Posterior vena cava (tissue), 2 donors: ENCODE measurements at places on chromosomes 2 and 18. TPM values are rescaled to one million over a fixed set of nuclear protein-coding genes. Genes with fewer than 3 reads are reported as not detected.

DNA sequence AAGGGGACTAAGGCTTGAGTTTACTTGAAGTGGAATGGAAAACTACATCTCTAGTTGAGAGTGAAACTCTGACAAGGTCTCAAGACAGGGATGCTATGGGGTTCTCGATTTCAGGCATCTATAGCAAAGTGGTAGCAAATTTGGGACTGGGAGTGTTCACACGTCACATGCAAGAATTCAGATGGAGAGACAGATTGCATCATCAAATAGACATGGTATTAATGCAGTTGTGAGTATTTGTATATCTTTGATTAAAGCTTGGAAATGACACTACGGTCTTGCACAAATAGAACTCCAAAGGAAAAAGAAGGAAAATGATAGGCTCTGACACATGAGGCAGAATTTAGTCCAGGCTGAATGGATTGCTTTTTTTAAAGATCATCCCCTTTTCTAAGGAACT is 1061.6 kb upstream of the FANCL start:
- no peak for DNase-seq

- DNase-seq: no peak
Observed at GRCh38 chr18:74501386-74501785, 5.2 kb downstream of the CNDP2 start.

Gene OXER1
- total RNA-seq: 1.00 TPM

Gene IL1R2
- 27.0 TPM for total RNA-seq

Gene TPO
- total RNA-seq: 6.5 TPM

Gene CFC1
- total RNA-seq: not detected
